ENCODE measurements at places on chromosomes 1 and 21.

- DNase-seq = no peak
Observed at GRCh38 chr1:21436488-21437340, 3.2 kb upstream of the NBPF3 start.

GRCh38 chr1:30892671-30893073 lies 15.9 kb downstream of the SDC3 start:
- no peak for DNase-seq

- DNase-seq = peak; percentile 58
Observed at GRCh38 chr1:28668956-28669723, 556 bp downstream of the GMEB1 start.

DNA sequence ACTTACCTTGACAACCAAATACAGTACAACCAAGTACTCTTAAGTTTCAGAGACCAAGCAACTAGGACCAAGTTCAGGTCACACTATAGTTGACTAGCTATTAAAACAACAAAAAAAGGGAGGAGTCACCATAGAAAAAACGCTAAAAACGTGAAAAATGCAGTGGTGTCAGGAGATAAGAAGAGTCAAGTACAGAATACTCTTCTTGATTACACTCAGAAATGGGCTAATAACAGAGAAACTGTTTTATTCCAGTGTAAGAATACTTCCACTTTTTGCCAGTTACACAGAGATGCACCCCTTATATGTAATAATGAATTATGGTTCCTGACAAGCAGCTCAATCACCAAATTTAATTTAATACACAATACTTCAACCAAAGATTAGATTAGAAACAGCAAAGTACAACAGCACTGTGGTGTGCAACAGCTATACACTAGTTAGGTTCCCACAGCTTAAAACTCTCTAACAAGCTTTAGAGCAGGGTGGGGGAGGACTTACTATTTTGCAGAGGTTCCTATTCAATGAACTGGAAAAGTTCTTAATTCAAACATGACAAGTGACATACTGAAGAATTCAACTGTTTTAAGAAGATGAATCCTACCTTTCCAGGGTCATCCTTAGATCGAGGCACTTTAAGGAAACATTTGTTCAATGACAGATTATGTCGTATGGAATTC lies 70.4 kb downstream of the FOXJ3 start:
- no peak for DNase-seq

DNA sequence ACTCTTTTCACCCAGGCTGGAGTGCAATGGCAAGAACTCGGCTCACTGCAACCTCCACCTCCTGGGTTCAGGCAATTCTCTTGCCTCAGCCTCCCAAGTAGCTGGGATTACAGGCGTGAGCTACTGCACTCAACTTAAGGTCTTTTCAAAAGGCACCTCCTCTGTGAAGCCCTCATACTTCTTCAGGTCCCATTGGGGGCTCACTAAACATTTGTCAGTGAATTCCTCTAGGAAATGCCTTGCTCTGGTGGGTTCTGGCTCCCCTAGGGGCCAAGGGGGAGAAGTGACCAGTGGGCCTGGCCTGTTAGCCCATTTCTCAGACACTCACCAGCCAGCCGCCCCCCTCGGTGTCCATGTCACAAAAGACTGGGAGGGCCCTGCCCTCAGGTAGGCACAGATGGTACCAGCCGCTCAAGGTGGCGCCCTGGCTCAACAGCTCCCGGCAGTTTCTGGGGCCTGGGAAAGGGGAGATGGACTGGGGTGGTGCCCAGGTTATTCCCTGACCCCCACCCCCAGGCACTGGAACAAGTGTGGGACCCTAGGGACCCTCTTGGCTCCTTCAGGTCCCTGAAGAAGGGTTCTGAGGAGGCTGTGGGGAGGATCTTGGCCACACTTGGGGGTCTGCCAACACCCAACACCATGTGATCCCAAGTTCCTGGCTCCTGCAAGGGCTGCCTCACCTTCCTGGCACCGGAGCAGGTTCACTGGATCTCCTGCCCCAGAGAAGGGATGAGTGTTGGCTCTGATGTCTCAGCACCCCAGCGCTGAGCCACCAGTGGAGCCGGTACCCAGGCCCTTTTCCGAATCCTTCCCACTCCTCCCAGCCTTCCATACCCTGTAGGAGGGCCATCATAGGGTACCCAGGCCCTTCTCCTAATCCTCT lies 1.6 kb downstream of the FCN3 start:
- no peak for DNase-seq

DNA sequence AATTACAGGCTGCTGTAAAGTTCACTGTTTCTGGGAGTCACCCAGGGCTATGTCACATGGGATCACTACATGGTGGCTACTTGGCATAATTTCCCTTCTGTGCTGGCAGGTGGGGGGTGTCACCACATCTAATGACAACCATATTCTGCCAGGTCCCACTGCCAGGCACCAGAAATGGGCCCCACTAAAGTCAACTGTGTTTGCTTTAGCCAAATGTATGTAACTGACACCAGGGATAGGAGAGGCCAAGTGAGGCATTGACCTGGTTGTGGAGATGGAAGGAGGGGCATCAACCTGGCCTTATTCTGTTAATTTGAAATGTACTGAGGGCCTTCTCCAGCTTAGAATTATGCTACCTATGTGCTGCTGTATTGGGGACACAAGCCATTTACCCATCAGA lies 370.6 kb upstream of the PROX1 start:
- DNase-seq = no peak

- no peak for DNase-seq
Observed at GRCh38 chr1:54805981-54806381, 4.9 kb upstream of the TTC22 start.

- no peak for DNase-seq
Observed at GRCh38 chr1:42250164-42250563, 84.9 kb downstream of the FOXJ3 start.

DNA sequence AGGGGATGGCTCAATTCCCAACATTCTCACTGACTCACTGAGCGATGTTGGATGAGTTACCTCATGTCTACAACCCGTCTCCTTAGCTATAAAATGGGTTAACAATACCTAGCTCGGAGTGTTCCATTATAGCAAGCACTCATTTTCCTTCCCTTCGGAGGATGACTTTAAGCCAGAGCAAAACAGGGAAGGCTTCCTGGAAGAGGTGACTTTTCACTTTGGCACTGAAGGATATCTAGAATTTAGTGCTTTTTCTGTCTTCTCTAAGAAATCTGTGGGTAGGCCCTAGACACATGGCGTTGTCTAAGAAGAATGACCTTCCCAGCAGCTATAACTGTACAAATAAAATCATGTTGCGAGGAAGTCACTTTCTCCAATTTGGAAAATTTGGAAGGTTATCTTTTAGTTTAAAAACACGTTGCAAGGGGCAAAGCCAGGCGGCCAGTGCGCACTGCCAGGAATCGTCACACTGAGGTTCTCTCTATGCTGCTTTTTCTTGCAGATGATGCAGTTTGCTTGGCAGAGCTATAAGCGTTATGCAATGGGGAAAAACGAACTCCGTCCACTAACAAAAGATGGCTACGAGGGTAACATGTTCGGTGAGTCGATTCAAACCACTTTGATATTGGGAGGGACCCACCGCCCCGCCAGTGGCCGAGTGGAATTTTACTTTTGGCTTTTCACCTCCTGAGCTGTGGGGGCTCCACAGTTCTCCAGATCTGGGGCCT lies 69.5 kb downstream of the MAN1C1 start:
- DNase-seq = no peak

GRCh38 chr1:221740369-221740992 lies 1.4 kb downstream of the DUSP10 start:
- DNase-seq = no peak

DNA sequence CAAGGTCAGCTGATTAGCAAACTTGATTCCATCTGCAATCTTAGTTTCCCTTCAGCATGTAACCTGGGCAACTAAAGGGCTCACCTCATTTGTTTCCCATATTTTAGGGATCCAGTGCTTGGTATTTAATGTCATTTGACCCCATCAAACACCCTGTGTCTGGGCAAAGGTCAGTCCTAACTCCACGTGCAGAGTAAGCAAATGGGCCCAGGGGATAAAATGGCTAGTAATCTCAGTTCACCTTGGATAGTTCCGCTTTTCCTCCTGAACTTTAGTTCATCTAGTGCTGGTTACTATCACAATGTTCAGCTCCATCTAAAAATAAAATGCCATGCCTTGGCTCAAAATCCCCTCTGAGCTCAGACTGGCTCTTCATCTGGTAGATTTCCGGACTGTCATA lies 19.5 kb downstream of the PRKAB2 start:
- no peak for DNase-seq

DNA sequence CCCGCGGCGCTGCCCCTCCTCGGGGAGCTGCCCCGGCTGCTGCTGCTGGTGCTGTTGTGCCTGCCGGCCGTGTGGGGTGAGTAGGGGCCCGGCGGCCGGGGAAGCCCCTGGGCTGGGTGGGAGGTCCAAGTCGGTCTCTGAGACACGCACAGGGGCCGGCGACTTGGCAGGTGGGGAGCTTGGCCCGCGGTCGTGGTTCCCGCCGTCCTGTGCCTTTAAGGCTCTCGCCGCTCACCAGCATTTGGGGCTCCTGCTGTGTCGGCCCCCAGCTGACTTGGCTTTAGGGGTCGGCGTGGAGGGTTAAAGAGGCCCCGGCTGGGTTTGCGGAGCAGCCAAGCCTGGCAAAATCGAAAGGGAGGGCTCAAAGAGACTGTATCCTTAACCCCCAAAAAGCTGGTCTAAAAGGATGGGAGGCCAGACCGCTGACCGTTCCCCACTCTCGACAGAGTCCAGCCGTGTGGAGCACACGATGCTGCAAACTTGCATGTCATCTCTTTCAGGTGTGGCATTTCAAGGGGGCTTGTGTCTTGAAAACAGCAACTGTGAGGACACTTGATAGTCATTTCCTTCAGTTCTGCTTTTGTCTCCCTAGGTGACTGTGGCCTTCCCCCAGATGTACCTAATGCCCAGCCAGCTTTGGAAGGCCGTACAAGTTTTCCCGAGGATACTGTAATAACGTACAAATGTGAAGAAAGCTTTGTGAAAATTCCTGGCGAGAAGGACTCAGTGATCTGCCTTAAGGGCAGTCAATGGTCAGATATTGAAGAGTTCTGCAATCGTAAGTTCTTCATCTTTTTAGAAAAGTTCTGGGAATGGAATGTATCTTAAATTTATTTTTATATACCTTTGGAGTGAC lies 540 bp downstream of the CD55 start:
- no peak for DNase-seq

- DNase-seq = no peak
Observed at GRCh38 chr1:228392111-228392936, 14.3 kb downstream of the TRIM11 start.

- DNase-seq = peak; percentile 60
Observed at GRCh38 chr21:34545079-34545884, 33.3 kb upstream of the KCNE1 start.

DNA sequence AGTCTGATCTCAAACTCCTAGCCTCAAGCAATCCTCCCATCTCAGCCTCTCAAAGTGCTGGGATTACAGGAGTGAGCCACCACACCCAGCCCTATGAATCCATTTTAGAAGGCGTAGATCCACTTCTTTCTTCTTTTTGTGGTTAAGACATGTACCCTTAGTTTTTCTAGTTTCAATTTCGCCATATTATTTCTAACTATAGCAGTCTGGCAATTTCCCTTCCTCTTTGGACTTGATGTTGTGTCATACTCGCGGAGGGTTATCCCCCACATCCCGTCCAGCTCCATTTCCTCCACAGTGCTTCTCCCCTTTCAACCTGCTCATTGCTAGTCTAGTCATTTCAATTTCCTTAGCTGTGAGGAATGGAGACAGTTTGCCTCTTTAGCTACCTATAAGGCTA lies 5.2 kb upstream of the LRRC8D start:
- no peak for DNase-seq

DNA sequence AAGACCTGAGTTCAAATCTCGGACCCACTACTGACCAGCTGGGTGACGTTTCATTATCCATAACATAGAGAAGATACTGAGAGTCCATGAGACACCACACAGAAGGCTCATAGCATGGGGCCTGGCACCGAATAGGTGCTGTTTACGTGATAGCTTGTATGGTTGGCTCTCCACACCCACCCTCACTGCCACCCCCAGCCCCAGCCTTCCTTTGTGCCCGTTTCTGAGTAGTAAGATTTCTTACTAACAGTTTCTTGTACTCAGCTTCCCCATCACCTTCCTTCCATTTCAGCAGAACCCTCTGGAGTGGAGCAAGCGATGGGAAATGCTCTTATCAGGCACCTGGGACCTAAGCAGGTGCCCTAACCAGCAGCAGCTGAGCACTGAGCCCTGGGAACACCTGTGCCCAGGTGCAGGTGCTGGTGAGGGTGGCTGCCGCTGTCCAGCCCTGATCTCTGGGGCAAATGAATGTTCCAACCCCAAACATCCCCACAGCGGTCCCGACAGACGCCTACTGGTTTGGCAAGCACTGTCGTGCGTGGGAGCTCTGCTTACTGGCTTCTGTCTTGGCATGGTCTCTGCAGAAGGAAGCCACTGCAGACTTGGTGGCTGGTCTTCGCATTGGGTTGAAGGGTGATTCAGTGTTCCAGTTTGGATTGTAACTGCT lies 225.4 kb downstream of the CAMTA1 start:
- DNase-seq = no peak

- no peak for DNase-seq
Observed at GRCh38 chr1:96808191-96808590, 86.6 kb downstream of the PTBP2 start.

- no peak for DNase-seq
Observed at GRCh38 chr1:244069326-244069898, 18.3 kb downstream of the ZBTB18 start.

DNA sequence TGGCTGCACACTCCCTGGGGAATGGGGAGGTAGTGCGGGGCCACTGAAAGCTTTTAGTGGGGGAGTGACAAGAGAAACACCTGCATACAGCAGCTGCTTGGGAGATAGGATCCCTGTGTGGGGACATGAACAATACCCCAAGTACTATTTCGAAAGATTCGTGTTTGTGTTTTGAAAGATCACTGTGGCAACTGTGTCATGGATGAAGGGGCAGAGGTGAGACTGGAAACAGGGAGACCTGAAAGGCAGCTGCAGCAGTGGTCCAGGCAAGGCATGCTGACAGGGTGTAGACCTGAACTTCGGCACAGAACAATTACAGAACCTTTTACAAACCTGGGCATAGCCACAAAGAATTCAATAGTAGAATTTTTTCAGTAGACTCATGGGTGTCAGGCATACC lies 32.9 kb downstream of the TENT5C start:
- DNase-seq = no peak

GRCh38 chr1:201180901-201181300 lies 9.7 kb upstream of the IGFN1 start:
- no peak for DNase-seq

- DNase-seq = peak; percentile 89
Observed at GRCh38 chr1:168623003-168623828, 46.8 kb downstream of the XCL1 start.

GRCh38 chr1:174966008-174966572 lies 33.7 kb upstream of the CACYBP start:
- no peak for DNase-seq

- no peak for DNase-seq
Observed at GRCh38 chr21:40640266-40640789, 206.6 kb downstream of the DSCAM start.

DNA sequence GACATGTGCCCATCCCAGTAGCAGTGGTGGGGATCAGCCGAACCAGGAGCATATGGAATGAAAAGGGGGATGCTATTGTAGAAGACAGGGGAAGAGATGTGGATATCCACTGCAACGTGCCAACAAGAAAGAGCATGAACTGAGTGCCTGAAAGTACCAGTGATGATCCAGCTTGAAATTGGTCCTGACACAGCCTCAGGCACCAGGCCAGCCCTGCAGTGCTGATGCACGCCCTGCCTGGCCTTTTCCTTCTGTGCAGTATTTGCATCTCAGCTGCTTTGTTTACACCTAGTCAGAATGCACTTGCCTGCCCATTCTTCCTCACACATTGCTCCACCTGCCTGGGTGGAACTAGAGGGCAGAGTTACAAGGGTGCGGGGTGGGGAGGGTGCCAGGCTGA lies 50.3 kb upstream of the ARTN start:
- no peak for DNase-seq

Measured in foreskin fibroblast (primary cell).